Kidney epithelial cell (primary cell): ENCODE measurements at places on chromosomes 16 and 17. TPM values are rescaled to one million over a fixed set of nuclear protein-coding genes. Genes with fewer than 3 reads are reported as not detected.

The KRT9 gene
- not detected in 2 replicates for total RNA-seq

The TOX3 gene
- 7.4 and 7.9 TPM in 2 replicates for total RNA-seq

The ABI3 gene
- 0.41 and 0.42 TPM in 2 replicates for total RNA-seq

The ABCC11 gene
- not detected in 2 replicates for total RNA-seq

The HBA2 gene
- total RNA-seq, result not detected in 2 replicates

The VMO1 gene
- not detected in 2 replicates for total RNA-seq

The GGT6 gene
- 0.07 and 0.38 TPM in 2 replicates for total RNA-seq

DNA sequence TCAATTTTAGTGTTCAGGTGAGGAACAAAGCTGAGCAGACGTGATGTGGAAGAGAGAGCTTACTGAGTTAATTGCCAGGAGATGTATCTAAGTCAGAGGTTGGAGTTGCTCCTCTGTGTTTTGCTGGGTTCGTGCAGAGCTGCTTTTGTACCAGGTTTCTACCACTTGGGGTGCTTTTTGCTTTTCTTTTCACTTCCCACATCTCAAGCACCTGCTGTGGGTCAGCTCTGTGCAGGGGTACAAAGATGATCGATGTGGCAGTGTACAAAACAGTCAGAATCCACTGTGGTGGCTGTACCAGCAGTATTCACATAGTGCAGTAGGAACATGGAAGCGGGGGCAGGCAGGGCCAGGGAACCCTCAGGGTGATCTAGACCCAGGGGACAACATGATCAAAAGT lies 14.8 kb downstream of the UNK start:
- DNase-seq, result no peak

GRCh38 chr17:40538936-40539705 lies 26.2 kb downstream of the CCR7 start:
- no peak for DNase-seq

DNA sequence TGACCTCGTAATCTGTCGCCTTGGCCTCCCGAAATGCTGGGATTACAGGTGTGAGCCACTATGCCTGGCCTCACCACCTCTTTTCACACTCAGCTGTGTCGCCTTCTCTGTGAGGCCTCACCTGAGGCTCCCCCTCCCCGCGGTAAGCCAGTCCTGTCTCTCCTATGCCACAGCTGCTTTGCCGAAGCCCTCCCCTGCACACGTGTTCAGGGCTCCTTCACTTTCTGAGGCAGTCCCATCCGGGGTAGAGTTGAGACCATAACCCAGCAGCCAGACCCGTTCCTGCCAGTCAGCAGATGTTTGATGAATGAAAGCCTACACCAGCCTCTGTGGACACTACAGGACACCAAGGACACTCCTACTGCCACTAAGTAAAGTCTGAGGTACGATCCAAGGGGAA lies 10.6 kb downstream of the USP7 start:
- DNase-seq, result no peak

DNA sequence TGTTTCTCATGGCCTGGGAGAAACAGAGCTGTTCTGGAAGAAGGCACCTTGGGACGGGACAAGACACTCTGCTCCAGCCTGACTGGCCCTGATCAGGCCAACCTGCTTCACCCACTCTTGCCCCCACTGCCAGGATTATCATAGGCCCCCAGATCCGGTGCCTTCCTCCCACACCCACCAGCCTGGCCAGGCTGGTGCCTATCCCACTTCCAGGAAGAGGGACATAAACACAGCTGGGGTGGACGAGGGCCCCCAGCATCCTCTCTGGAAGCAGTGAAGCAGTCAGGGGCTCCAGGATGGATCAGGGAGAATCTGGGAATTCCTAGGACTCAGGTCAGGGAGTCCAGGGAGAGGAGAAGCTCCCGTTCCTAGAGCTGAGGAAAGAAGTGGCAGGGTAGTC lies 16.9 kb upstream of the ITGA3 start:
- DNase-seq, result no peak

- DNase-seq, result no peak
Observed at GRCh38 chr17:28889996-28890395, 7.5 kb downstream of the FLOT2 start.

- no peak for DNase-seq
Observed at GRCh38 chr16:76913046-76913445, 277.9 kb upstream of the MON1B start.

- no peak for DNase-seq
Observed at GRCh38 chr17:21149621-21150020, 22.9 kb downstream of the DHRS7B start.

- no peak for DNase-seq
Observed at GRCh38 chr16:49629851-49630250, 226.1 kb downstream of the ZNF423 start.

- no peak for DNase-seq
Observed at GRCh38 chr16:56961386-56961785, 364 bp upstream of the CETP start.

- DNase-seq, result no peak
Observed at GRCh38 chr16:56370875-56371659, 54.3 kb downstream of the AMFR start.

GRCh38 chr16:18834864-18835263 lies 33.5 kb upstream of the ARL6IP1 start:
- no peak for DNase-seq

DNA sequence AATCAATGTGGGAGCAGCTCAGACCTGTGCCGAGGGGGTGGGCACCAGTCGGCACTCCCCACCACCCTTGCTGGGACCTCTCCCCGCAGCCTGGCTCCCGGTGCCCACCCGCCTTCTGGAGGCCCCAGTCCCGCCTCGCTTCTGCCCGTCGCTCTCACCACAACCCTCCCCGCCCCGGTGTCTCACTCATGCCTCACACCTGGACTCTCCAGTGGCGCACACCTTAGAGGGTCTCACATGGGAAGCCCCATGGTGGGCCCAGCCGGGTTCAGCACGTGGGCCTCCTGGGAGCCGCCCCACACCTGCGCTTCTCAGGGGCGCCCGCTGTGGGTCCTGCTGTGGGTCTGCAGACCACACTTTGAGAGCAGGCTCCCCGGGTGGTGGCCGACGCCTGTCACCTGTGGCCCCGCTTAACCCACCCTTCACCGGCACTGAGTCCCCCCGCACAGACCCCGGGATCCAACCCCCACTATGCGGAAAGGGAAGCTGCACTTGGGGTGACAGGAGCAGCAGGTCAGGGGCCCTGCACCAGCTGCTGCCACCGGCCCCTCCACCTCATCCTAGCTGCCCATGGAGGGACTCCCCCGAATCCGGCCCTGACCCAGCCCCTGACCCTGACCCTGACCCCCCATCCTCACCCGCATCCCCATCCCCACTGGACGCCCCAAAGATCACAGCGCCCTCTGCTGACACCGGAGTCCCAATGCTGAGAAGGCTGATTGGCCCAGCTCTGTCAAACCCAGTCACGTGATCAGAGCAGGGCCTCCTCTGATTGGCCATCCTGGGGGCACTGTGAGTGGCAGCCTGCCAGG lies 27.4 kb upstream of the SLC38A10 start:
- no peak for DNase-seq

- no peak for DNase-seq
Observed at GRCh38 chr16:71242036-71242435, 11.5 kb upstream of the HYDIN start.

- no peak for DNase-seq
Observed at GRCh38 chr17:31740611-31741082, 118.4 kb downstream of the COPRS start.

- DNase-seq, result no peak
Observed at GRCh38 chr16:64910356-64910755, 211.5 kb downstream of the CDH11 start.

DNA sequence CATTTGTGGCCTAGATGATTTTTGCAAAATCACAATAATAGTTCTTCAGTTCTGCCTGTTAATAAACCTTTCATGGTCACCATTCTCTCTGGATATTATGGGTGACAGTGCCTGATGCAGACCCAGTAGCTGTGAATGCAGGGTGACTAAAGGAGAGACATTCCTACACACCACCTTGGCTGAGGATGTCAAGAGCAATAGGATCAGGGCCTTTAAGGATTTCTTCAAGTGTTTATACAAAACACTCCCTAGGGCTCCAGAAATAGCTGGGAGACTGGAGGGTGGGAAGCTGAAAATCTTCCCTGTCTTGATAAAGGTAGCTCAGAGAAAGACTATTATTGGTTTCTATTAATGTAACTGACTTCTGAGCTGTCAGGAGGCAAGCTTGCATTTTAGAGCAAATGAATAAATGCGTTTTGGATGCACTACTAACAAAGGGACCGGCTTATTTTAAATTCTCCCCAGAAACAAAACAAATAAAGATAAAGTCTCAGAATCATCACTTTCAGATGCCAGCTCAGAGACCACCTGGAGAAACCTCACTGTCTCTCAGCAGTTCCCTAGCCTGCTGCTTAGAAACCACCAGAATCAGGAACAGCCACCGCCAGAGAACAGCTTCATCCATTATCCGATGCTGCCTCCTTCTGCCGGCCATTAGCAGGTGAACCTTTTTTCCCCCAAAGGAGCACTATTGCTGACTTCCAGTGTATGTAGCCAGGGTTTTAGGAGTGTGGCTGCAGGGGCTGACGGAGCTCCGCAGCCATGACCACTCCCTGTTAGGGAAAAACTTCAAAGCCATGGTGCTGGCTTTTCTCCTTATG lies 171.4 kb upstream of the DYNLRB2 start:
- DNase-seq, result peak; percentile 12

DNA sequence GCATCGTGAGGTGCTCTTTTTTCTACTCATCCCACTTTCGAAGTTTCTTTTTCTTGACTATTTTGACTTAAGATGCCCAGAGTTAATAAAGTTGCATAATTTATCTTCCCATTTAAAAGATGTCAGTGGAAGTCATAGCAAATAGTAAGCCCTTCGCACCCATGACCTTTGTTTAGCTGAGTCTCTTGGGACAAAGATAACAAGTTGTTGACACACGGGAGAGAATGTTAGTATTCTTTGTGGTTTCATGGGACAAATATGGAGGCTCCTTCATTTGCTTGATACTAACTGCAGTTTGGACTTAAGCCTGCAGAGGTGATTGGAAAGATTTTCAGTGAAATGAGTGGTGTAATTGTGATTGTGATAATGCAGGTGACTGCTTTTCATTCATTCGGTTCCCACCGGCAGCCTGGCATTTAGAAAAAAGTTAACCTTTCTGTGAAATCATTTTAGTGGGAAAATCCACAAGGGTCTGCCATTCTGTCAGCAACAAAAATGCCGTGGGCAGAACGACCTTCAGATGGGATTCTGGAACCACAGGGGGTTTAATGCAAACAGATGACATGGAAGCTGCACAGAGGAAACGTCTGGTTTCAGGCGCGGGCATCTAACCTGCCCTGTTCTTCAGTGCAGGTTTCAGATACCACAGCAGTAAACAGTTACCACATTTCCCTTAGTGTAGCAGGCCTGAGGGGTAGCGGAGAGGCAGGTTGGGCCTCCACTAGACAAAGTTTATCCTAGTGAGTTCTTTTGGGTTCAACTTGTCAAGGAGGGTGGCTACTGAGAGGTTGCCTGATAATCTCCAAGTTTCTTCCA lies 123.0 kb downstream of the RPTOR start:
- no peak for DNase-seq

- peak; percentile 68 for DNase-seq
Observed at GRCh38 chr17:57107498-57108101, 22.6 kb downstream of the AKAP1 start.

DNA sequence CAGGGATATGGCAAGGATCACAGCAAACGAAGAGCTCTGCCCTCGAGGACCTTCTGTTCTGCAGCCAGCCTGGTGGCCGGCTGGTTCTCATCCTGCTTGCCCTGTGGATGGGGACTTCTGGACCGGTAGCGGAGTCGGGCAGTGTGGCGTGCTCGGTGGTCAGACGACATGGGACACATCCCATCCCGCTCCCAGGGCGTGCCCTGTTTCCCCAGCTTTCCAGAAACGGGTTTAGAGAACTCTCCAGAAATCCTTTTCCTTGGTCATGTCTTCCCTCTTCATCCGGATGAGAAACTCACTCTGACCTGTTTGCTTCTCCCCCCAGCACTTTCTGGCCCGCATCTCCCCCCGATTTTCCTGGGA lies 115.8 kb downstream of the OR1D5 start:
- no peak for DNase-seq

DNA sequence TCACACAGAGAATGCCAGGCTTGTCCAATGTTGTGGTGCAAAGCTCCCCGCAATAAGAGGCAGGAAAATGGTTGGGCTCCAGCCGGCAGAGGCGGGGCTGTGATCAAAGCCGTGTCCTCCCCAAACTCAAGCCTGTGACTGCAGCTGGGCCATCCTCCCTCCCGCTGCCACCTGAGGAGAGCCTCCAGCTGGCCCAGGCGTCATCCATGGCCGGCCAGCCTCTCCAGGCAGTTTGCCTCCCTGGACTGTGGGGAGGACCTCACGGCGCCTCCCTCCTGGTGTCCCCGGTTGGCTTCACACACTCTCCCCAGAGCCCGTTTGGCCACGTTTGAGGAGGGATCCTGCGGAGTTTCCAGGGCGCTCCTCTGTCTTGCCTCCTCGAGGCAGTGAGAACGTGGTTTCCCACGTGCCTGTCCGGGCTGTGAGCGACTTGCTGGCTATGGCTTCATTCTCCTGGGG lies 134.1 kb downstream of the IRF8 start:
- no peak for DNase-seq

DNA sequence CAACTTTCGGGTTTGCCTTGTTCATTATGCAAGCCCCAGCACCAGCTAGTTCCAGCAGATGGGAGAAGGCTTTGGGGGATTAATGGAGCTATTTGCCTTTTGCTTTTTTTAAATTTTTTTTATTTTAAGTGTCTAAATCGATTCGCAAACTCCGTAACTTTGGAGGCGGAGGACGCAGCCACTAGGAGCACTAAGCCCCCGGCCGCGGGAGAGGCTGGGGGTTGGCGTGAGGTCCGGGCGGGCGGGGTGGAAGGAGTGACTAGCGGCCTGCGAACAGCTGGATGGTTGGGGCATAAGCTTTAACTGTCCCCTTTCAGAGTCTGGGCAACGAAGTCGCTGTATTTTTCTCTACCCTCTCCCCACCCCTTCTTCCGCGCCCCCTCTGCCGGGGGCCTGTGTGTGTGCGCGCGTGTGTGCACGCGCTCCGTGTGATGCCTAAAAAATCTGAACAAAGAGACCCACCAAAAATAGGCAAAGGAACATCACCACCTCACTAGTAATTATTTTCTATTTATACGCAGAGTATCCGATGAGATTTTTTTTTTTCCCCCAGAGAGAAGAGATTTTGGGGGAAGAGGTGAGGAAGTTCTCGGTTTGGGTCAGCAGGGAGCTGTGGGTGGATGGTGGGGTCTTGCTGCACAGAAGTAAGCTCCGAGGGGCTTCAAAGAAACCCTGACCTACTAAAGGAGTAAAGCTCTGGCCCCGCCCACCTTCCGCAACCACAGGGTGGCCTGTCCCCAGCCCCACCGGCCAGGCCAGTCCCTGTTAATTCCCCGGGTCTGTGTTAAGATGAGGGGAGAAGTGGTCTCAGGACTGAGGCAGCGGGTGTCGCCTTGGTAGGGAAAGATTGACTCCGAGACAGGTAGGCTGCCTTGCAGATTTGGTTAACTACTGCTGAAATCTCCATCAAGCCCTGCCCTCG lies 2.3 kb downstream of the SHISA9 start:
- no peak for DNase-seq
